ENCODE measurements at places on chromosomes 5 and 9.

GRCh38 chr5:168531987-168532864 lies 3.1 kb downstream of the FBLL1 start:
- no peak for DNase-seq

- DNase-seq = peak; percentile 27
These were observed 173.5 kb downstream of the TRIM32 start for GRCh38 chr9:116860509-116861120.

GRCh38 chr5:74648835-74649293 lies 8.3 kb upstream of the ENC1 start:
- peak; percentile 33 for DNase-seq

- no peak for DNase-seq
These were observed 279.1 kb upstream of the CDH12 start for GRCh38 chr5:23132231-23132630.

GRCh38 chr9:124216474-124217176 lies 41.1 kb upstream of the NEK6 start:
- no peak for DNase-seq

DNA sequence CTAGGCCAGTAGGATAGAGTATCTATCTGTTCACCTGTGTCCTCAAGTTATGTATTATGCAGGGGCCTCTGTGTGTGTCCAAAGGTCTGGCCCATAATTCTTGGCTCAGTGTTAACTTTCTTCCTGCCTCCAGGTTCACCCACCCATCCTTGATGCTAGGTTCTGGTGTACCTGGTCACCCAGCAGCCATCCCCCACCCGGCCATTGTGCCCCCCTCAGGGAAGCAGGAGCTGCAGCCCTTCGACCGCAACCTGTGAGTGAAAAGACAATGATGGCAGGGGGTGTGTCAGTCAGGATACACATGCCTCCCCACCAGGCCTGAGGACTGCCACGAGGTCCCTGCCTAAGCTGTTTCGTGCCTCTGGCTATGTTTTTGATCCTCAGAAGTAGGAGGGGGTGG lies 27.6 kb downstream of the TCF7 start:
- no peak for DNase-seq

DNA sequence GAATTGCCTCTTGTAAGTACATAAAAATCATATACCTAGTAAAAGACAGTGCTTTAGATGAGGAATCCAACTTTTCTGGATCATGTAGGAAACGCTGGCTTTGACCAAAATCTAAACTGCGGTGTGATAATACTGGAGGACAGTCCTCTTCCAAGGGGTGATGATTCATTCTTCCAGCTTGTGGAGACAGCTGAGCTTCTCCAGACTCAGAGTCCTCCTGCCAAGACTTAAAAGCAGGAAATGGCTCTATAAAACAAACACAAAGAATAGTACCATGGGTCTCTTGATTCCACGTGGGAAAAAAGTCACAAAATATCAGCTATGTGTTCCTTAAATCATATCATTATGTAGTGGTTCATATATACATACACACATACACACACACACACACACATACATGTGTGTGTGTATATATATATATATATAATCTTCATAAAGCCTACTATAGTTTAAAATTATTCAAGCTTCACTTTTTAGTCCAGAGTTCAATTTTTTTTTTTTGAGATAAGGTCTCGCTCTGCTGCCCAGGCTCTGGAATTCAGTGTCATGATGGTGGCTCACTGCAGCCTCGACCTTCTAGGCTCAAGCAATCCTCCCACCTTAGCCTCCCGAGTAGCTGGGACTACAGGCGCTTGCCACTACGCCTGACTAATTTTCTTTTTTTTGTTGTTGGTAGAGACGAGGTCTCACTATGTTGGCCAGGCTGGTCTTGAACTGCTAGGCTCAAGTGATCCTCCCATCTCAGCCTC lies 65.0 kb downstream of the PKD2L2 start:
- DNase-seq = peak; percentile 58

DNA sequence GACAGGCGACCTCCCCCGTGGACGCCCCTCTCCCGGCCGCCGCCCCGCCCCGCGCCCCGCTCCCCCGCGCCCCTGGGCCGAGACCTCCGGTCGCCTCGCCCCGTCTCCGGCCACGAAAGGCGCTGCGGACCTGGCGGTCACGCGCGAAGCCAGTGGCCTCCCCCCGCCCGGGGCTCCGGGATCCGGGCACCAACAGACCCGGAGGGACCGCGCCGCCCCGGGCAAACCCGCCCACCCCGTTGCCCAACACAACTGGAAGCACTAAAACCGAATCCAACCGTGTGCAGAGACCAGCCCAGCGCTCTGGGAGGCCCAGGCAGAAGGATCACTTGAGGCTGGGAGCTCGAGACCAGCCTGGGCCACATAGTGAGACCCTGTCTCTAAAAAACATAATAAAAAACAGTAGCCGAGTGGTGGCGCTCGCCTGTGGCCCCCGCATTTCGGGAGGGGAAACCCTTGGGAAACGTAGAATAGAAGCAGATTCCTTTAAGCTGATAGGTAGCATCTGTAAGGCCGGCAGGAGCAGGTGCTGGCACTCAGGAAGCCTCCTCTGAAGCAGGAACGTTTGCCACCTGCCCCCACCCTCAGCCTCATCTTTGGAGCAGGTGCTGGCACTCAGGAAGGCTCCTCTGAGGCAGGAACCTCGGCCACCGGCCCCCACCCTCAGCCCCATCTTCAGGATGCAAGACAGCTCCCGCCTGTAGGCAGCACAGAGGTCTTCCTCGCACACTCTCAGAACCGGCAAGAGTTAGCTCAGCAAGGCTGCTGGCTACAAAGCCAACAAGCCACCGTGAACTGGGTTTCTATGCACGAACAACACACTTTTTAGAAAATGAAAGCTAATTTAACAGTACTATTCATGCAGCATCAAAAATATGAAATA lies 4.6 kb upstream of the SLC9A3 start:
- DNase-seq = no peak

DNA sequence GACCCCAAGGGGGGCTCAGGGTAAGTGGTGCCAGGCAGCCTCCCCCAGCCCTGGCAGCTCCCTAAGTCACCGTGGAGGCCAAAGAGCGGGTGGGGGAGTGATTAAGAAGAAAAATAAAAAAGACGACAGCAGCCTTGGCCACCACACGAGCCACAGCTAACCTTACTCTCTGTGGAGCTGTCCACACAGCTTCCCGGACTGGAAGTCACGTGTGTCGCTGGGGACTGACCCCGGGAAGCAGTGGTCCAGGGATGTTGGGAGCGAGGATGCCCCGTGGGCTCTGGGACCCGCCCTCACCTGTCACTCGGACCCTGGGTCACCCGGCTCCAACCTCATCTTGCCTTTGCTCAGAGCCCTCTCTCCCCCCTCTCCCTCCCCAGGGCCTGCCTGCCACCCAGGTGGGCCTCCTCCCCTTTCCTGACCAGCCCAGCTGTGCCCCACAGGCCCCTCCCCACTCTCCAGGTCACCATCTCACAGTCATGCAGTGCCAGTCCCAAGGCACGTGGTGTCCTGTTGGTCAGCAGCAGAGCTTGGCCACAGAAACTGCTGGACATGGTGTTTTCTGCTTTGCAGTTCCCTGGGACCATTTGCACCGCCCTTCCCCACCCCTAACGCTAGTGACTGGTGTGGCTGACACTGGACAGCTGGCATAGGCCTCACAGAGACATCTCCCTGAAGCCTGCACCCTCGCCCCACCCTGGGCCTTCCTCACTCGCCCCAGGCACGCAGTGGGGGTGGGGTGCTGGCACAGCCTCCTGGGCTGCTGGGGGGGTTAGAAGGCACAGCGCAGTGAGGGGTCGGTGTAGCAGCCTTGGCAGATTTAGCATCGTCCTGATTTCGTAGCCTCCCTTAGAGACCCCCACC lies 9.8 kb upstream of the EXOC3 start:
- no peak for DNase-seq

- DNase-seq = no peak
These were observed 752 bp downstream of the CCNJL start for GRCh38 chr5:160311491-160312133.

DNA sequence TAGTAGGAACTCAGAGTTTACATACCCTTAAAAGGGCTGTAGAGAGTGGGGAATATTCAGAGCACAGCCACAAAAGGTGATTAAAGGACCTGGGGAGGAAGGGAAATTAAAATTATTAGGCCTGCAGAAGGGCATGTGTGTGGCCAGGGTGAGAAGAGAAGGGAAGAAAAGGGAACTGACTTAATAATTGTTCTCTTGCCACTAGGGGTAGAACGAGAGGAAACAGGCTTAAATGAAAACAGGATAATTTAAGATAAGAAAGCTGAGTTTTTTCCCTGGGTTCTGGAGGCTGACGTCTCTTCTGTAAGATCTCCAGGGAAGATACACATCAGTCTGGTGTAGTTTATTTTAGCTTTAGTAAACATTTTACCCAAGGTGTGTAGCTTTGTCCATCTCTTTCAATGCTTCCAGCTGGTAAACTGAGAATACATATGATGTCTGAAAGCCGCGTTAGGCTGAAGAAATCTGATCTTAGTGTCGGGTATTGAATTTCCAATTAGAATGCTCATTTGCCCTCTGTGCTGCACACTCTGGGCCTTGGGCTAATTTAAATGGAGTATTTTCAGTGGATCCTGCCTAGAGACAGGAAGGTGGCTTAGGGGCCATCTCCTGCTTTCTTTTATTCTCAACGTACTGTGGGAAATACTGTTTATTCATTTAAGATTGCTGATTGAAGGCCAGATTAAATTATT lies 416.8 kb downstream of the TMEM38B start:
- DNase-seq = no peak

DNA sequence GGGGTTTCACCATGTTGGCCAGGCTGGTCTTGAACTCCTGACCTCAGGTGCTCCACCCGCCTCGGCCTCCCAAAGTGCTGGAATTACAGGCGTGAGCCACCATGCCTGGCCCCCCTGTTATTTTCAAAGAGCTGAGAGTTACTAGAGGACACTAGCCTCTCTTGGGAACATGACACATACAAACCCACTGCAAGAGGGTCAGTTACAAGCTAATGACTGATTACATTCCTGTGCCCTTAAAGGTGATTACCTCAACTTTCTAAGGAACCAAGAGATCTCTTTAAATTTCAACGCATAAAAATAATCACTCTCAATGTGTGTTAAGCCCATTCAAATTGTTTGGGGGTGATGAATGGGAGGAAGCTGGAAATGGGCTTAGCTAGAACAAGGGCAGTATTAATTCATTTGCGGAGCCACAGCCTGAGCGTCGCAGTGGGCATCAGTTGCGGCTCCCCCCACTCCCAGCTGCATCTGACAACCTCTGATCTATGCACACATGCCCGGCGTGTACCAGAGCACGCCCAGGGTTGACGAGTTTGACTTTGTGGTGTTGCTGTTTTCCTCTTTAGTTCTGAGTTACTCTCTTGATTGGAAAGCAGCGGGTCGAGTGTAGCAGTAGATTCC lies 146.9 kb downstream of the GOLPH3 start:
- DNase-seq = no peak

DNA sequence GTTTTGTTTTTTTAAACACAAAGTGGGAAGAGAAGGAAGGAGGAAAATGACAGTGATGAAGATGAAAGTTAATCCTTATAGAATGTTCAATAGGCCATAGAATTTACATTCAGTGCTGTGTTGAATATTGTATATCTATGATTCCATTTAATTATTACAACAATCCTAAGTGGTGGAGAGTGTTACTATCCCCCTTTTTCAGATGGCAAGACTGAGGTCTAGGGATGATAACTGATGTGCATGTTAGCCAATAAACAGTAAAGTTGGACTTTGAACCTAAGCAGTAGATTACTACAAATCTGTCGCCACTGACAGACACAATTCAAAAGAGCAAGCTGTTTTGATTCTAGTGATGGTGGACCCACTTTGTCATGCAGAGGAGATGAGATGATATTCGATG lies 237.9 kb downstream of the ARHGAP26 start:
- DNase-seq = no peak

DNA sequence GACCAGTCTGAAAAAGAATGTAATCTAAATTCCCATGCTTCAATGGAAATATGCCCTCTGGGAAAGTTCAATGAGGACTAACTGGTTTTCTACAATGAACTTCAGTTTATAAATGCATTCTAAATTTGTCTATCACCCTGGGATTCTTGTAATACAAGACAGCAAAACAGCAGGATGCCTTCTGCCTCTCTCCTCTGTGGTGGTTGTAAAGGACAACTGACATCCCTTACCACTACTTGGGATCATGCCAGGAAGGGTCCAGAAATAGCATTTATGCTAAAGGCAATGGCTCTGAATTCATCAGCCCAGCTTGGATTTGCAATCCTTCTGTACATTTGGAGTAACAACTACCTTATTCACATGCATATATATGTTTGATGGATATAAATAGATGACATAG lies 97.3 kb upstream of the ADAMTS16 start:
- no peak for DNase-seq

DNA sequence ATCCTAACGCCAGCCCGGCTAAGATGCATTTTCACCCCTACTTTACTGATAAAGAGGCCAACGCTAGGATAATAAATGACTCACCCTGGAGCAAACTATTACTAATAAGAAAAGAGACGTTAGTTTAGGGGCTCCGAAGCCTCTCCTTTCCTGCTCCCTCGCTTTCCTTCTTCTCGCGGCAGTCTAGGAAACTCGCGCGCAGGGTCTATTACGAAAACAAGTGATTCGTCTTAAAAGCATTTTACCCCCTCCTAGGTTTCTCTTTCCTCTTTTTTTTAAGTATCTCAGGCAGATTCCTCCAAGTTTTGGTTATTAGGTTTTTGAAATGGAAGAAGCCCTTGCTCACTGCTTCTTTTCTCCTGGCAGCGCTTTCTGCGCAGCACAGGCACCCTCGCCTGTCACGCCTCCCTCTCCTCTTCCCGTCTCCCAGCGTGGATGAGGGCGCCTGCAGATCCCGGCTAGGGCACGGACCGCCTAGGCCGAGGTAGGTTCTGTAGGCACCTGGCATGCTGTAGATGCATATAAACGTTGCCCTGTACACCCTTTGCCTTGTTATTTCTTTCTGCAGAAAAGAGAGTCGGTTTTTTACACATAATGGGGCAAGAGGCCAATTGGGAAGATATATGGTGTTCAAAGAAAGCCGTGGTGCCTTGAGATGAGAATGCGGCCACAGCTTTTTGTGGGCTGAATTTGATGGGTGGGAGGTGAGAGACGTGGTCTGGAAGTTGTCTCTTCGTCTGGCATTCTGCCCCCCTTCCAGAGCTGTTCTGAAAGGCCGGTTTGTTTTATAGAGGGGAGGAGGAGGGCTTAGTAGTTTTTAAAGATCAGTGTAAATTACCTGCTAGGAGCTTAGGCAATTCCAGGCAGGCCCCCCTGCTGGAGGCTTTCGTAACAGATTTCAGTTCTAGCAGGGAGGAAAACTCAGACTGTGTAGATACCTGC lies 983 bp downstream of the GCNT1 start:
- no peak for DNase-seq

DNA sequence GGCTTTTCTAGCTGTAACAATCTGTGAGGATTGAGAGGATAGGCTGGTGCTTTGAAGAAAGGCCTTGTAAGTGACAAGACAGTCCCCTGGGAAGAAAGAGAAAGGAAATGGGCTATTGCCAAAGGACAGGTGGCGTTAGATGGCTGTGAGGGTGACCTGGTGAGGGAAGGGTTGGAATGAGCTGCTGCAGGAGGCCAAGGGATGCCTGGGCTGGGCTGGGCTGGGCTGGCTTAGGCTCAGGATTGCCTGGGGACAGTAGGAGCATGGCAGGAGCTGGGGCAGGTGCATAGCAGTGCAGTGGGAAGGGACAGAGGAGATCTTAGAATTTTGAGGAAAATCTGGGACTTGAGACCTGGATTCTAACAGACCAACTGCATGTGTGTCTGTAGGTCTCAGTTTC lies 9.7 kb upstream of the MYOZ3 start:
- DNase-seq = no peak

Data from fibroblast of skin of left quadriceps (primary cell).